ENCODE measurements at places on chromosomes 2 and 18. TPM values are rescaled to one million over a fixed set of nuclear protein-coding genes. Genes with fewer than 3 reads are reported as not detected.
A peak's percentile ranks its signal among the peaks of the same experiment; 100 is the strongest.

DNAJC10 gene
- 76.2 TPM for total RNA-seq

SLC23A3 gene
- total RNA-seq: 3.4 TPM

DNA sequence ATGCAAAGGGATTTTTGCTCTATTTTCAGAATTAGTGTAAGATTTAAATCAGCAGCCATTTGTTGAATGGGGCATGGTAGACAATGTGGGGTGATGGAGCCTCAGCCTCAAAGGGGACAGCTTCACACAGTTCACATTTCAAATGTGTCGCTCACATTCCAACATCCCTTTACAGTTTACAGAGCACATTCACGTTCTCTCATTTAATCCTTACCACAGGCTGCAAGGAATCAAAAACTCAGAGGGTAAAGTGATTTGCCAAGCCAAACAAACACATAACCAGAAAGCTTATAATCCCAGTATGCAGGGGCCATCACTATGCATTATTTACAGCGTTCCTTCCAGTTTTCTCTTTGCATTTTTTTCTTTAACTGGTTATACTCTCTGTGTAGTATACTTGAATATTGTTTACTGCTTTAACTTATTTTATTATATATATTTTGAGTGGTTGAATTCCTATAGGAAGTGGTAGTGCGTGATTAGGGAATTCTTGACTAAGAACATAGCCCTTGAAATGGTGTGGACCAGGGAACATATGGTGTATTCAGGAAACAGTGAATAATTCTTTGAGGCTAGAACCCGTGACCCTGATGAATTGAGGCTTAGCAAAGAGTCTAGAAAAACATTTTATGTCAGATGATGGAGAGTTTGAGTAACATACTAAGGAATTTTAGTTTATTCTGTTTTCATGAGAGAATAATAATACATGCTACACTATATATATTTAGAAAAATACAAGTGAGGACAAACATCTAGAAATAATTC is 18.1 kb upstream of the TAF1B start:
- DNase-seq: no peak

DNA sequence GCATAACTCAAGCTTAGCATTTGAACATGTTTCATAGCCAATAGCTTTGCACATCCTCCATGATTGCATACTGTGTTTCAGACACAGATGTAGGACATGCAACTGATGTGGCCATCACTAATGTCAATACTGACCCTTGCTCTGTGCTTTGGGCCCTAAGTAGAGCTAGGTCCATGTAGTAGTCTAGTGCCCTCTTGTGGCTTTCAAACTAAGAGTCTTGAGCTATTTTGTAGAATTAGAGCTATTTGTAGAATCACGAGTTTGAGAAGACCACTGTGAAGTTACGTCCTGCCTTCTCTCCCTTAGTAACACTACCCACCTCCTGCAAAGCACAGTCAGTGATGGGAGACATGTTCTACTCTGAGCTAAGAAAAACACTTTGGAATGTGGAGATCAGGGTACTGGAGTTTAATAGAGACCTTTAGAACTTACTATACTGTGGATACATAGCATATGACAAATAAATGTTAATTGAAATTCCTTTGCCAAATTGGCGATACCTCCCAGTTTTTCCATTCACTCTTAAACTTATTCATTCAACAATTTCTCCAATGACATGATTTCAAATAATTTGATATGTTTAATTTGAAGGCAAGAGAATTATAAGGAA is 306.5 kb upstream of the TNP1 start:
- DNase-seq: no peak

- no peak for DNase-seq
Measured at GRCh38 chr2:83686863-83687262, 772.2 kb downstream of the SUCLG1 start.

DNA sequence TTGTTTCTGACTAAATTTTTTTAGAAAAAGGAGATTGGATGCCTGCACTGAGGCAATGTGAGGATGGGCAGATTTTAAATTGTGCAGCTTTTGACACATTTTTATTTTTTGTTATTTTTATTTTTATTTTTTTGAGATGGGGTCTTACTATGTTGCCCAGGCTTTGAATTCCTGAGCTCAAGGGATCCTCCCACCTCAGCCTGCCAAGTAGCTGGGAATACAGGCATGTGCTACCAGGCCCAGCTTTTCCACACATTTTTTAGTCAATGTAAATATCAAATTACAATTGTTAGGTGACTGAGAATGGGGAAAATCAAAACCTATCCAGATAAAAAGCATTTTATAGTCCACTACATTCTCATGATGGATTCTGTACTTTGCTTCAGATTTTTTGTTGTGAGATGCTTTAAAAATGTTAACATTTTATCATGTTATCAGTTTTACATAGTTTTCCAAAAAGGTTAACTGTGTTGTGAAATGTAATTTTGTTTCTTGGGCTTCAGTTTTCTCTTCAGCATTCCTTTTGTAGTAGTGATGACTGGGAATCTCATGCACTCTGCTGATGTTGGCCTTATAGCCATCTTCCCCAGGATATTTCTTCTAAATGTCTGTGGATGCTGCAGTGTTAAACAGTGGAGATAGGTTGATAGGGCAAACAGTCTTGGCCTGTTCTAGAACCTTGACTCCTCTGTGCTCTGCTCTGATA is 41.4 kb downstream of the PKP4 start:
- DNase-seq: no peak

- peak; percentile 58 for DNase-seq
Measured at GRCh38 chr18:50853863-50854271, 25.1 kb upstream of the ME2 start.

DNA sequence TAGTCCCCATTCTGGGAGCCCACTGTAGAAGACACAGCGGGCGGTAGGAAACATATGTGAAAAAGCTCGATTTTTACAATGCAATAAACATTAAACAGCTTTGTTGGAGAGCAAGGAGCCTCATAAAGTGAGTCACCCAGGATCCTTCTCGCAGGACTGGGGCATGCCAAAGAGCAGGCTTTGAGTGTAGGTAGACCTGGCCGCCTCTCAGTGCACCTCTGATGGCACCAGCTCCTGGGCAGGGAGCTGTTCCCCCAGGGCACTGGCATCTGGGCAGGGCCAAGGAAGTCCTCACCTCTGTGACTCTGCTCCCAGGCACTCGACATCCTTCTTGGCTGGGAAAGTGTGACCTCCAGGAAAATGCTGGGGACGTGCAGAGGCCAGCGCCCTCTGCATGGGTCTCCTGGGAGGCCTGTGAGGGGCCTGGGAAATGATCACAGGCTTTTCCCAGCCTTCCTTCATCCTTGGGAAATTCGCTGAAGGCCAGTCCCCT is 94.2 kb downstream of the POLR1A start:
- DNase-seq: no peak

DNA sequence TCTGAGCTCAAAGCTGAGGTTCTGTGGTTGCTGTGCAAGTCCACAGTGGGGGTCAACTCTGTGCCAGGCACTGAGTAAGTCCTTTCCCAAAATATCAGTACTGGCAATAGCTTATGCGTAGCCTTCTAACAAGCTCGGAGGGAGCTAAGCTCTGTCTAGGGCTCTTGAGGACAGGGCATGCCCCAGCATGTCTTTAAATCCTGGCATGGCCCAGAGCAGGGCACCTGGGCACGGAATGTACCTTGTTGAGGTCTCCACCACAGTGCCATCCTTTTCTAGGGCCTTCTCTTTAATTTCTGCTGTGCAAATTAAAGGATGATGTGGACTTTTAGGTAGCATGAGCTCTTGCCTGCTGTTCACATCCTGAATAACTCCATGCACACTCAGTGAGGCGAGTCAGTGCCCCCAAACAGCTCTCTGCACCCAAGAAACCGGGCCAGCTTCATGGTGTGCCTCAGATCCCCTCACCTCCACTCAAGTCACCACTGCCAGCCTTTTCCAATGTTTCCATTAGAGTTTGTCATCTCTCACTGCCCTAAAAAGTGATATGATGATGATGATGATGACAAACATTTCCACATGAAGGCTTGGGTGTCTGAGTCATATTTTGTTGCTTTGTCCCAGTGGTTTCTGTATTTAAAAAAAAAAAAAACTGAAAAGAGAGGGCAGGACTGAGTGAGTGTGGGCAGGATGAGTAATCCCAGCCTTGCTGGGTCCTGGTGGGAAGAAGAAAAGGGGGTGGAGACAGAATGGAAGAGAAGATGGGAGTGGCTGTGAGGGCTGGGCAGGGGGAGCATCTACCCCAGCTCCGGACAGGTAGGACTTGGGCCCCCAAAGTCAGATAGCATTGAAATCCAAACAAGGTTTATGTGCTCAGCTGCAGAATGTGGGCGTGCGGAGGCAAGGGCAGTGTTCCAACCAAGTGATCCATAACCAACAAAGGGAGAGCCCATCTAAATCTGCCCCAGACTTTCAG is 78.9 kb downstream of the ZBTB7C start:
- DNase-seq: no peak

Data from lower lobe of right lung (tissue), 2 donors.